Renal pelvis (tissue), 12 donors: ENCODE measurements at places on chromosomes 7 and 10. TPM values are rescaled to one million over a fixed set of nuclear protein-coding genes. Genes with fewer than 3 reads are reported as not detected.

Gene ZNF117
- polyA plus RNA-seq: 24.9 TPM

Gene PON1
- 1.9 TPM for polyA plus RNA-seq

Gene COL13A1
- polyA plus RNA-seq: 29.6 TPM

Gene ZNF503
- polyA plus RNA-seq: 75.9 TPM

Gene GDF2
- not detected for polyA plus RNA-seq

Gene CCDC172
- polyA plus RNA-seq: not detected

Gene AKR1C1
- polyA plus RNA-seq: 10.3 TPM

Gene GIMAP1
- 2.5 TPM for polyA plus RNA-seq

Gene COX19
- 17.3 TPM for polyA plus RNA-seq

Gene HGF
- 2.4 TPM for polyA plus RNA-seq

DNA sequence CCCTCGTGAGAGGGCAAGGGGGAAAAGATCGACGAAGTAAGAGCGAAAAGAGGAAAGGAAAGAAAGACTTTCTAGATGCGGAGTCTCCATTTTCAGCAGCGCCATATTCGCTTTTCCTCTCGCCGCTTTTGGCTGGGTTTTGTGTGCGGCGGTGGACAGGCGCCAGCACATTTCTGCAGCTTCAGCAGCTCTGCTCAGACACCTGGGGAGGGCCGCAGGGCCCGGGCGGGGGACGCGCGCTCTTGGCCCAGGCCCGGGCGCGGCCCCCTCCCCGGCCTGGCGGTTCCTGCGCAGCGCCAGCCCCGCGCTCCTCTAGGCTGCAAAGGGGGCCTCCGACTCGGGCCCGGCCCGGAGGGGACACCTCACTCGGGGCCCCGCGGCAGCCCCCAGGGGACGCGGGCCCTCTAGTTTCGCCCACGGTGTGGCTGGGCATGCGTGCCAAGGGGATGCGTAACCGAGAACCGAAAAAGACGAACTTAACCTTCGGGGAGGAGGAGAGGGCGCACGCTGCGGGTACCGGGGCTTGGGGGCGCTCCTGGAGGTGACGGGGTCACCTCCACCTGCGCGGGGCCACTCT is 34.5 kb upstream of the EBLN1 start:
- DNase-seq: peak; percentile 54

GRCh38 chr7:16846601-16847165 is 35.1 kb downstream of the AGR3 start:
- DNase-seq: peak; percentile 42

- DNase-seq: no peak
Observed at GRCh38 chr10:8061274-8062211, 7.1 kb downstream of the GATA3 start.

DNA sequence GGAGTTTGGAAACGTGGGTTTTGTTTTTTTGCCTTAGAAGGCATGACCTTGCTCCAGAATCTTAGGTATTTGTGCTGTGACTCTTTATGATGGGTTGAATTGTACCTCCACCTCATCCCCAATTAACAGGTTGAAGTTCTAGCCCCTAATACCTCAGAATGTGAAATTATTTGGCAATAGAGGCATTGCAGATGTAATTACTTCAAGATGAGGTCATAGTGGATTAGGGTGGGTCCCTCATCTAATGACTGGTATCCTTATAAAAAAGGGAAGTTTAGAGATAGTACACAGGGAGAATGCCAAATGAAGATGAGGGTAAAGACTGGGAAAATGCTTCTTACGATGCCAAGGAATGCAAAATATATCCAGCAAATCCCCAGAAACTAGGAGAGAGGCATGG is 3.0 kb upstream of the FAM200A start:
- no peak for DNase-seq

DNA sequence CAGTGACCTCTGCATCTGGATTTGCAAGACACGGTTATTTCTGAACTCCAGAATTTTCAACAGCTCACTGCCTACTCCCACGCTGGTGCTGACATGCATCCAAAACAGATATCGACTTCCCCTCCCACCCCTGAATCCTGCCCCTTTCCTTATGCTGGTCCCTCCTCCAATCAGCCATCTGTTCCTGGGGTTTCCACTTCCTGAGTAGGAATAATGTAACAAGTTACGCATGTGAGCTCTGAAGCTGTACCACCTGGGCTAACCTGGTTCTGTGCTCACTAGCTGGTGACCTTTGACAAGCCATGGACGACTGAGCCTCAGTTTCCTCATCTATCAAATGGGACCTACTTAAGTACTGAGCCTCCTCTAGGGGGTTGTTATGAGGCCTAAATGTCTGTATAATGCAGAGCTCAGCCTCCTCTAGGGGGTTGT is 1.7 kb upstream of the NCAPG2 start:
- no peak for DNase-seq

GRCh38 chr10:97323501-97323900 is 4.4 kb downstream of the FRAT1 start:
- no peak for DNase-seq

- DNase-seq: no peak
Observed at GRCh38 chr10:128096486-128097199, 29.6 kb downstream of the MKI67 start.

DNA sequence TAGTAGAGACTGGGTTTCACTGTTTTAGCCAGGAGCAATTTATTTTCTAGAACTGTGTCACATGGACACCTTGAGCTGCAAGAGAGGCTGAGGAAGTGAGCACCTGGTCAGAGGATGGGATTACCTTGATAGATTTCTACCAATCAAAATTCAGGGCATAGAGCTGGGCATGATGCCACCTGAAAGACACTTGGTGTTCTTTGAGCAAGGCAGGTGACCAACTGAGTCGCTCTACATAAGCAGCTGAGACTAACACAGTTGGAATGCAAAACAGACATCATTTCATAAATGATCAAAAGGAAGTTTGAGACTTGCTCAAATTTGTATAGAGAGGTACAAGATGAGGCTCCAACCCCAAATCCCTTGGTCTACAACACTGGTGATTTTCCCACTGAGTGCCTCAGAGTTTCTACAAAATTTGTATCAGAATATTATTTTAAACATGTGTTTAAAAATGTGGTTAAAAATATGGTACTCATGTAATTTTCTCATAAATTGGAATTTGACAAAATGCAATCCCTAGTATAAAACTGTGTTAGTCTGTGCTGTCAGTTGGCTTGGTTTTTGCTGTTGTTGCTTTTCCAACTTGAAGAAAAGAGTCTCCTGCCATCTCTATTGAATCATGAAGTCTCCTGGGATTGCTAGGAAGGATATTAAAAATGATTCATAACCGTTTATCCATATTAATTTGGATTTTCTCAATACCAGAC is 156.4 kb upstream of the MDFIC start:
- DNase-seq: no peak

- no peak for DNase-seq
Observed at GRCh38 chr7:25665903-25666670, 437.8 kb upstream of the NPVF start.

DNA sequence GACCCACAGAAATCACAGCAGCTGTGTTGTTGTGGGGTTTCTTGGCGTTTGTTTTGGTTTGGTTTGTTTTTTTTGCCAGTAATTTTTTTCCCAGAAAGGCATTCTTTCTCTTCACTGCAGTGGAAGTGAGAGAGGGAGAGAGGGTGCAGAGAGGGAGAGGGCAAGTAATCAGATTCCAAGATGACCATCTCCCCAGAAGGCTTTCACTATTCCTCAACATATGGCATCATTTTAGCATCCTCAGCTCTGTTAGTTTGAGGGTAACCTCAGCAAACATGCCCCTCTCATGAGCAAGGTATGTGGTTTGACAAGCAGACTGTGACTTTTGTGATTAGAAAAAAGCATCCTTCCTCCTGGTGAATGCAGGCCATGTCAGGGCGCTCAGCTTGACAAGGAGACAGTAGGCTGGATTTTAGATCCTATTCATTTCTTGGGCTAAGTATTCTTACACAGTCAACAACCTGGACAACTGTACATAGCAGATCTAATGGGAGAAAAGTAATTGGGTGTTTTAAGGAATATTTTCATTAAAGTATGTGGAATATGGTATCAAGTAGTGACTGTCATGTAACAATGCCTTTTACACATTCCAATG is 86.3 kb upstream of the PIK3CG start:
- DNase-seq: no peak

- no peak for DNase-seq
Observed at GRCh38 chr10:75294518-75294865, 58.7 kb upstream of the COMTD1 start.

- no peak for DNase-seq
Observed at GRCh38 chr10:5533098-5533731, 8.5 kb downstream of the CALML3 start.

DNA sequence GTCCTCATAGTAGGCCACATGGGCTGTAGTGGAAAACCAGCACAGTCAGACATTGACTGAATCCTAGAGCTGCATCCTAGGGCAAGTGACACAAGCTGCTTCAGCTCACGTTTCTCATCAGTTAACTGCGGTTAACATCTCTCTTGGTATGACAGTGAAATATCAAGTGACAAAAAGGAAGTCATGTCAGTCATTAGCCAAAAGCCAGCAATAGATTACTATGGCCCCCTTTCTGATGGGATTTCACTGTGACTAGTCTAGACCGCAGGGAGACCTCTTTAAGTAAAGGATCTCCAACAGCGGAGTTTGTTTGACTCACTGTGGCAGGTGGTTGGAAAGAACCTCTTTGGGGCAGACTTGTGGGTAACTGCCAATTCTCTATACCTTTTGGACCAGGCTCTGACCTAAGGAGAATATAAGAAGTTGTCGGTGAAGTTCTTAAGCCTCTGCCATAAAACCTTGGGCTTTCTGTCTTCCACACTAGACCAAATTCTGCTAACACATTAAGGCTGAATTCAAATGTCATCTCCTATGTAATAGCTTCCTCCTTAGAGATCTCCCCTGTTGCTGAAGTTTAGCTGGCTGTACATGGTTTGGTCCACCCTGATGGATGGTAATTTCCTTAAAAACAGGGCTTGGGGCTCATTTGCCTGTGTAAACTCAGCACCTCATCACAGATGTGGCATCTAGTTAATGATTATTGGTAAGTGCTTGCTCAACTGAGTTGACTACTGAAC is 115.3 kb downstream of the SGMS1 start:
- peak; percentile 15 for DNase-seq

DNA sequence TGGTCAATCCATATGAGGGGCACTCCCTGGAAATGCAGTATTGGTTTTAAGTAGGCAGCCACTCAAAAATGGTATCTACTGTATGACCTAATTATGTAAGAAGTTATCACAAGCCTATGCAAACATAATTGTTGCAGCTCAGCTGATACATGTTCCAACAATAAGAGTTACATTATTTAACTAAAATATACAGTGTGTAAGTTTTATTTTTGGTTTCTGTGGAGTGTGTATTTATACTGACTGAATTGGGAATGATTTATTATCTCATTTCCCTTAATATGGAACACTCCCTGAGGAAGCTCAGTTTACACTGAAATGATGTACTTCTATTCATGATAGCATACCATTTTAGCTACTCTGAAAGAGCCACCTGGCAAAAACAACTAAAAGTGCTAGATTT is 2.6 kb upstream of the ING3 start:
- no peak for DNase-seq

DNA sequence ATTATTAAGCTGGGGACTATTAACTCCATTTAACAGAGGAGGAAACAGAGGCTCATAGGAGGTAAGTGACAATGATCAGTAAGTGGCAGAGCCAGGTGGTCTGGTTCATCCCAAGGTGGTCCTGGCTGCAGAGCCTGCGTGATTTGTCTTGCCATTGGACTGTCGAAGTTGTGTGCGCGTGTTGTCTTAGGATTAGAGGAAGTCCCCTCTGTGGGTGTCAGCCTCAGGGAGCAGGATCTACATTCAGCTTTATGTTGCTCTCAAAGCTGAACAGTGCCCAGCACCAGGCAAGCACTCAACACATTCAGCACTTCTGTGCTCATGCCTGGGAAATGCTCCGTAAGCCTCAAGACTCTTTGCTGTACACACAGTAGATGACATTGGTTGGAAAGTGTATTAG is 139.5 kb downstream of the HERPUD2 start:
- DNase-seq: no peak

DNA sequence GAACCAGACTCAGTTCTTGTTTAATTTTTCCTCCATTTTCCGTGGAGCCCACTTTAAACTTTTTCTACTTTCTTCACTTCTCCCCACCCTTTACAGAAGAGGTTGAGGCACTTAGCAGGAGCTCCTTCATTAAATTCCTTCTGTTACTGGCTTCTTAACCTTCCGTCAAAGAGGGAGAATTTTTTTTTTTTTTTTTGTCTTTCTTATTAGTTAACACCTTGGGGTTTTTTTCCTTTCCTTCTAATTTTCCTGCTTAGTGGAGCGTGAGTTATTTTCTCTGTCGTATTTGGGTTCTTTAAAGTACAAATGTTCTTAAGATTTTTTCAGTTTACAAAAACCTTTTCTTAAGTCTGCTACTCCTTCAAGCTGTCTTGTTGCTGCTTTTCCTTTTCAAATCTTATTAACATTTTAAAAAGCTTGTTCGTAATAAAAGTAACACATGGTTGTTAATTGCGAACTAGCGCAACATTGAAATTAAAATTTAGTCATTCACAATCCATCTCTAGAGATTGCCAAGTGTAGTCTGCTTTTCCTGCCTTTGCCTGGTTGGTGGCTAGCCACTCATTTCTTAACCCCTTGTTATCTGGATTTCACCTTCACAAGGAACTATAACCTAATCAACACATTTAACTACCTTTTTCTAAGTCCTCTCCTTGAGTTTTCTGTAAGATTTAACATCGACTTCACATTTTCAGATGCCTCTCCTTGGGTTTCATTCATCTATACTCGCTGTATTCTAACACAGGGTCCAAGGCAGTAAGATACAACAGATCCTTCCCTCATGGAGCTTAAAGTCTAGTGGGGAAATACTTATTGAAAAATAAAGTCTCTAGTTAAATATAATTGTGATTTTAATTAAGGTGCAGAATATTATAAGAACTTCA is 2.0 kb downstream of the BMPR1A start:
- DNase-seq: no peak

- DNase-seq: no peak
Observed at GRCh38 chr7:55425141-55425752, 60.1 kb downstream of the LANCL2 start.

GRCh38 chr7:139887992-139888481 is 59.0 kb downstream of the TBXAS1 start:
- DNase-seq: no peak

DNA sequence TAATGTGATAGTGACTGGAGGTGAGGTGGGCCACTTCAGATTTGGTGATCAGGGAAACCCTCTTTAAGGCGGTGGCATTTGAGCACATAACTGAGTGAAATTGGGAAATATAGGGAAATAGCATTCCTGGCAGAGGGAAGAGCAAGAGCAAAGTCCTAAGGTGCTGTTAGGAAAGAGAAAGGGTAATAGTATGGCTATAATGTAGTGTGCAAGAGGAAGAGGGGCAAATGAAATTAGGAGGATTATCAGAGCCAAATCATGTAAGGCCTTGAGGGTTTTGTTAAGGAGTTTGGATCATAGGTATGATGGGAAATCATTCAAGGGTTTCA is 27.8 kb upstream of the CYP26C1 start:
- DNase-seq: no peak

- DNase-seq: no peak
Observed at GRCh38 chr10:11698691-11699549, 43.3 kb upstream of the ECHDC3 start.
